ENCODE measurements at places on chromosomes 2 and 18.

- no peak for DNase-seq
Measured at GRCh38 chr2:26064846-26065245, 31.0 kb downstream of the RAB10 start.

DNA sequence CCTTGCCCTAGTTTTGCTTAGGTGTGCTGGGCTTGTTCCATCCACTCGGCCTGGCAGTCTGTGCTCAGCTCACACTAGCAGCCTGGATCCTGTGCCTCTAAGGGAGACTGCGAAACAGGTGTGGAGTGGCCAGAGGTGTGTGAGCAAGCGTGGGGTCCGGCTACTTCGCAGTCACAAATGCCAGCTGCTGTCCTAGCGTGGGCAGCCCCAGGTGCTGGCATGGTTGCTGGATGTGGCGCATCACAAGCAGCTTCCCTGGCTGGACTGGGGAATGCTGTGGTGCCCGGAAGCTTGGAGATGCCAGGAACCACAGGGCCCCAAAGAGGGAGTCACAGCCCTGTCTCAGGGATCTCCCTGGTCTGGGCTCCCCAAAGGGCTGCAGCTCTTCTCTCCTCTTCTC lies 119.0 kb upstream of the TMEFF2 start:
- no peak for DNase-seq

DNA sequence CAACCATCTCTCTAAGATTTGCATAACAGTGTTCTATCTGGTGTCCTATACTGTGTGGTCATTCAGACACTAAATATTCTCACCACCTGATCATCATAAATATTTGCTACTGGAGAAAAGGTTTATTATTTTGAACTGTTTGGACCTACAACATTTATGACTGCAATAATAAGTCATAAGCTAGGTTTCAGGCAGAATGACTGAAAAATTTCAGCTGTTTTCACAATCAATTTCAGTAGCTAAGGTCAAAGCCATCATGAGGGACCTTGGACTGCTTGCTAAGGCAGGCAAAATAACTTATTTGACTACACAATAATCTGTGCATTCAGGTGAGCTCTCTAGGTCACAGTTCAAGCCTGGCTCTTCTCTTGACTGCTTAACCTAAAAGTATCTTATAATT lies 425.5 kb upstream of the CDH2 start:
- no peak for DNase-seq

- DNase-seq: no peak
Measured at GRCh38 chr2:138180692-138181386, 216.6 kb downstream of the HNMT start.

- no peak for DNase-seq
Measured at GRCh38 chr18:61435064-61435652, 101.9 kb downstream of the CDH20 start.

DNA sequence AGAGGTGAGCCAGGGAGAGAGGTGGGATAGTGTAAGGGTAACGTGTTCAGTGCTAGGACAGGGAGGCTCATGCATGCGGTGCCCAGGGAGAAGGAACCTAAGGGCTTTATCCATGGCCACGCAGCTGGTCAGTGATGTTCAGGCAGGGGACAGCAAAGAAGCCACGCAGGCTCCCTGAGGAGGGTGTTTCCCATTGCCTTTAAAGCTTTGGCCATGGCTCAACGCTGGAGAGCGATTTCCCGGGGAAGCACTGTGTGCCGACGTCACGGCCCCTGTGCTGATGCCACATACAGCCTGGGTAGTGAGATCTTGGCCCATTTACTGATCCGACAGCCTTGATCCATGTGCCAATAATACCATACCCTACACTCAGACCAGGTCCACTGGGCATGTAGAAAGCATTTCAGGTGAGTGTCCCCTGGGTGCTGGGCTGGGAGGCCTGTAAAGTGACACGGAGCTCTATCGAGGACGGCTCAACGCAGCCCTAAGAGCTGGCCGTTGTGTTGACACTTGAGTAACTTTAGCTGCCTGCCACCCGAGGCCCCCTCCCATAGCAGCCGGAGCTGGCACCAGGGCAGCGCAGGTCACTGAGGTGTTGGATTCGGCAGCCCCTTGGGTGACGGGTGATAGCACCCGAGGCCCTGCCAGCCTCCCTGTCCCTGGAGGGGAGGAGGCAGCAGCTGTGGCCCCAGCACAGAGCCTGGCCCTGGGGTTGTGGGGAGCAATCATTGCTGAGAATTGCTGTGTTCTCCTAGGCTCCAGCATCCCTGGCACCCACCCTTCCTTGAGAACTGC lies 41.4 kb downstream of the PDIA6 start:
- DNase-seq: no peak

- no peak for DNase-seq
Measured at GRCh38 chr2:3126911-3127621, 250.6 kb downstream of the EIPR1 start.
